ENCODE measurements at places on chromosomes 3 and 15.
A peak's percentile ranks its signal among the peaks of the same experiment; 100 is the strongest.

GRCh38 chr15:64379216-64379960, 1.9 kb downstream of the PCLAF start:
- no peak for DNase-seq

DNA sequence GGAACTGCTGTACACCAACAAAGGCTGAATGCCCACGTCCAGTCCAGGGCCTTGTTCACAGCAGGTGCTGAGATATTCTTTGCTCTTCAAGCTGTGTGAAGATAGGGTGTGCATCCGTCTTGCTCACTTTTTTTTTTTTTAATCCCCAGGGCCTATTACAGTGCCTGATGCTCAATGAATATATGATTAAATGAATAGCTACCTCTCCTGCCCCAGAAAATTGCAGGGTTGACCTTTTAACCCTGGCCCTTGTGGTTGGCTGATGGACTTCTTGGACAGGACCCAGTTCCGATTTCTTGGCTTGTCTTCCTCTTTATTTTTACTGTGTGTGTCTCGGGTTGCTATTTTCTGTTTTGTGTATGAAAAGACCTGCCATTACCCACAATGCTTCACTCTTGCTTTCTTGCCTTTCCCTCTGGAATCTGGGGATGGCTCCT, 2.9 kb upstream of the FYTTD1 start:
- DNase-seq: no peak

- DNase-seq: no peak
Observed at GRCh38 chr3:15180042-15180611, 25.9 kb upstream of the CAPN7 start.

DNA sequence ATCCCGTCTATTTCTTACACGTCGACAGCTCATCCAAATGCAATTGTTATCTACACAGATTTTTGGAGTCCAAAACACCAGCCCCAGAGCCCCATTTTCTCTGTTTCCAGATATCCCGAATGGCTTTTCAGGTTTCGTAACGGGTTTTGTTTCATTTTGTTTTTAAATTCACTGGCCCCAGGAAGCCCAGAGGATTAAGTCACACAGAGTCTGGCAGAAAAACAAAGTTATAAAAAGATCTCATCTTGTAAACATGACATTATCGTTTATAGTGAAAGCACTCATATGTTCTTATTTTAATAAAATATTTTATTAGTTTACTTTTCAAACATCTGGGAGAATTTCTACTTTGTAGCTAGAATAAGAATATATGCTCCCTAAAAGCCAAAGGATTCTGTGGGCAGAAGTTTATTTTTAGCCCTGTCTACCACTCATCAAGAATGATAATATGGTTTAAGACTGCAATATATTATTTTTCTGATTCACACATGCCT, 149.3 kb upstream of the SLC2A2 start:
- no peak for DNase-seq

DNA sequence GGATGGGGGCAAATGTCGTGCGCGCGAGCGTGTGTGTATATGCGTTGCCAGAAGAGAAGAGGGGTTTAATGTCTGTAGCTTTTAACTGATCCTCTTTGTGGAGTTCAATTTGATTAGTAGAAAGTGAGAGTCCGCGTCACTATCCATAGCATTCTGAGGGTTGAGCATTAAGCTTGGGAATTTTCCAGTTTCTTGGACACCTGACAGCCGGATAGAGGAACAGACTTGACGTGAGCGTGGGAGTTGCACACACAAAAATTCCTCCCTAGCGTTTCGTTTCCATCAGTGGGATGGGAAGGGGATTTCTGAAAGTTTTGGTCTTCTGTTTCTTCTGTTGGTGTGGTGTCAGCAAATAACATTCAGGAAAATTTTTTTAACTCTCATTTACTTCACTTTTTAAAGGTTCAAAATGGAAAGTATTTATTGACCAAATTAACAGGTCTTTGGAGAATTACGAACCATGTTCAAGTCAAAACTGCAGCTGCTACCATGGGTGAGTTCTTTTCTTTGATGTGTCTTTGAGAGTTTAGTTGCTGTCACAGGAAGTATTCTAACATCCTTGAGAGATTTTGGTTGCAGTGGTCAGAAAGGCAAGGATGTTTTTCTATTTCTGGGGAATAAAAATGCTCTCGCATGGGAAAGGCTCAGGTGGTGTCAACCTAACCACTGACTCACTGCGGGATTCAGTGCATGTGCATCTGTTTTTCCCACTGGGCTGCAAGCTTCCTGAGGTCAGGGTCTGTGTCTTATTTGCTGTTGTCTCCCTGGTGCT, 841 bp downstream of the POGLUT1 start:
- DNase-seq: no peak

GRCh38 chr3:100743535-100743934, 34.2 kb downstream of the TFG start:
- no peak for DNase-seq

GRCh38 chr3:106242781-106243180, 374.0 kb upstream of the CBLB start:
- DNase-seq: no peak

DNA sequence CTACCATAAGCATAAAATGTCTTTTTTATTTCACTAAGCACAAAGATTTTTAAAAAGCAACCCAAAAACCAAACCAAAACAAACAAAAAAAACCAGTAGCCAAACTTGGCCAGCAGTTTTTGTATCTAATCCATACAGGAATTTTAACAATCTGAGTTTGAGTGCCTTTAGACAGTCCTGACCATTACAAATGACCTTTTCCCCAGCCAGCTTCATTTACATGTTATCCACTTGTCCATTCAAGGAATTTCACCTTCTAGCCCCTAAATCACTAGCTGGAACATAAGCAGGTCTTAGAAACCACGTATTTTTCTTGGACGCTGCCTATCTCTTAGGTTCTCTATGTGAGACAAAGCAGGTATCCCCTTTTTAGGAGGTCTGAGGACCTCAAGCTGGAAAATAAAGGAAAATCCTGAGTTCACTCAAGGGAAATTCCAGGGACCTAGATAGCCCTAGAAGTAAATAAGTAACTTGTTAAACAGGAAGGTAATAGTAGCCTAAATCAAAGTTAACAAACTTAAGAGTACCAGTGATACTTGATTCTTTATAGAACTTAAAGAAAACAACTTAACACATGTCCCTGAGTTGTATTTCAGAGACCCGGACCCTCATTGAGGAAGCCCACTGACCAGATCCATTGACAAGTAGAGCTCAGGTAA, 34.2 kb downstream of the CIP2A start:
- no peak for DNase-seq

- DNase-seq: no peak
Observed at GRCh38 chr3:71195492-71195891, 388.0 kb downstream of the FOXP1 start.

GRCh38 chr3:34782871-34783270, 856.5 kb upstream of the ARPP21 start:
- peak; percentile 27 for DNase-seq

DNA sequence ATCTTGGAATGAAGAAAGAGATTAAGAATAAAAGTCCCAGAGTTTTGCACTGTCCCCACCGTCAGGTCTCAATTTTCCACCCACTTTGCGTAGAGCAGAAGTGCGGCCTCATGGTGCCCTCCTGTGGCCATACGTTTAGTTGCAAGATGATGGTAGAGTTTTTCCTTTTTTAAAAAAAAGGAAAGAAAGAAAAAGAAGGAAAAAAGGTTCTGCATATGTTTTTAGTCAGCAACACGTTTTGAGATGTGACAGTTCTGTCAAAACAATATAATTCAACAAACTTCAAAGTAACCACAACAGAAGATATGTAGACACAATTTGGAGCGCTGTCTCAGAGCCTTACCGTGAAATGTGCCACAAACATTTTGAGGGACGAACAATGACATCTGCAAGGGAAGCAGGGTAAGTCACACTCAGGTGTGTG, 24.6 kb downstream of the EBLN2 start:
- no peak for DNase-seq

DNA sequence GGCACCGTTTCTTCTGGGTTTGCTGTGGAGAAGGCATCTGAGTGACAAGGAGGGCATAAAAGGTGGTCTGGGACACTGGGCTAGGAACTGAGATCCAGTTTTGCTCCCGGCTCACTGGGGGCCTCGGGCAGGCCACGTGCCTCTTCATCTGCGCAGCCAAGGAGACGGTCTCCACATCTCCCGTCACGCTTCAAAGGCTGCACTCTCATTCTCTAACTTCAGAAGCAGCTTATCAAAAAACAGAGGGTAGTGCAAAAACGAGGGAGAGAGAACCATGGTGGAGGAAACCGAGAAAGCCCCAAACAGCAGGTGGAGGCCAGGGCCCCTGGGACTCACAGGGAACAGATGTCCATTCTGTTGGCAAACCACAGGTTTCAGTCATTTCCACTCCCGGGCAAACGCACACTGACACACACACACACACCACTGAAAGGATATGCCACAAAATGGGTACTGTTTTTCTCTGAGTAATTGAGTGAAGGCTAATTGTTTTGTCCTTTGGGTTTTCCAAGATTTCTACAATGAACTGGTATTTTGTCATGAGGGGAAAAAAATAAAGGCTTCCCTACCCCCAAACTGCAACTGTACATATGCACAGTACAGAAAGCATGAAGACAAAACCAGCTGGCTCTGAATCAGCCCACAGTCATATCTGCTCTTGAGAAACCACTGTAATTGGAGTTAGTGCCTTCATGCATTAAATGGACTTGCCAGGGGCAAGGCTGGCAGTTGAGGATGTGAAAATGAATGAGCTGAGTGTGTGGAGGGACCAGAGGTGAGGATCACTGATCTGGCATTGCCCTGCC, 71.9 kb downstream of the MGLL start:
- DNase-seq: no peak

- DNase-seq: no peak
Observed at GRCh38 chr3:105747060-105747541, 121.7 kb downstream of the CBLB start.

DNA sequence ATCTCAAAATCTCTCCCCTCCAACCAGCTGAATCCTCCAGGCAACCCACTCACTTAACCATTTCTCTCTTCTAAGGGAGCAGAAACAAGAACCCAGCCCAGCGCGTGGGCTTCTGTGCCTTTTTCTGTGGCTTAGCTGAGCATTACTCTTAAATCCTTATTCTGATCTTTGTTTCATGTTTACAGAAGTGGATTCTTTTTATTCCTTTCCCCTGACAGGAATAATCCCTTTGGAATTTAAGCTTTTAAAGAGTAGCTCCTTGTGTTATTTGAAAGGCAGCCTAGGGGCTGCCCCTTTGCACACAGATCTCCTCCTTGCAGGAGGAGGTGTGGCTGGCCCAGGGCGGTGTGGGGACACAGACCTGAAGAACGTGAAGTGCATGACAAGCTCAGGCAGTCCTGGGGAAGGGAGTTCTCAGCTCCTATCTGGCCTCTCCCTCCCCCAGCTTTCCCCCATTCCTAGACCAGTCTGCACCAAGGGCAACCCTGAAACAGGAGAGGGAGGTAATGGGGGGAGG, 77.1 kb upstream of the UBE2E1 start:
- DNase-seq: no peak

- no peak for DNase-seq
Observed at GRCh38 chr3:64353226-64353625, 128.0 kb upstream of the PRICKLE2 start.

DNA sequence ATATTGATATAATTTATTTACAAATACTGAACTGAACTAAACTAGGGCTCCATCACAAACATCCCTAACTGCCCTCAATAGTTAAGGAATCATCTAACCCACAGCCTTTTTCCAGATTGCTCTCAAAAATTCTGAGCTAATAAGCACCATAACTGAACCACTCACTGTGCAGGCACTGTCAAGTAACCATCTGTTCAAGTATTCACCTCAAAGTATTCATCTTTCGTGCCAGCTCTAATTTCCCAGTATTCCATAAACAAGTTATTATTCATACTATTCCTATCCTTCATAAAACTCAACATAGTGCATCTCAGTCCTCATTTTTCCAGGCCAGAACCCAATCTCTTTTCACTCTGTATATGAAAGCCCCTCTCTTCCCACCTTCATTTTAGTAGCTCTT, 41.1 kb downstream of the THBS1 start:
- no peak for DNase-seq

GRCh38 chr15:36449662-36450145, 129.7 kb upstream of the CDIN1 start:
- no peak for DNase-seq
